ENCODE measurements at places on chromosomes 16 and 17.

DNA sequence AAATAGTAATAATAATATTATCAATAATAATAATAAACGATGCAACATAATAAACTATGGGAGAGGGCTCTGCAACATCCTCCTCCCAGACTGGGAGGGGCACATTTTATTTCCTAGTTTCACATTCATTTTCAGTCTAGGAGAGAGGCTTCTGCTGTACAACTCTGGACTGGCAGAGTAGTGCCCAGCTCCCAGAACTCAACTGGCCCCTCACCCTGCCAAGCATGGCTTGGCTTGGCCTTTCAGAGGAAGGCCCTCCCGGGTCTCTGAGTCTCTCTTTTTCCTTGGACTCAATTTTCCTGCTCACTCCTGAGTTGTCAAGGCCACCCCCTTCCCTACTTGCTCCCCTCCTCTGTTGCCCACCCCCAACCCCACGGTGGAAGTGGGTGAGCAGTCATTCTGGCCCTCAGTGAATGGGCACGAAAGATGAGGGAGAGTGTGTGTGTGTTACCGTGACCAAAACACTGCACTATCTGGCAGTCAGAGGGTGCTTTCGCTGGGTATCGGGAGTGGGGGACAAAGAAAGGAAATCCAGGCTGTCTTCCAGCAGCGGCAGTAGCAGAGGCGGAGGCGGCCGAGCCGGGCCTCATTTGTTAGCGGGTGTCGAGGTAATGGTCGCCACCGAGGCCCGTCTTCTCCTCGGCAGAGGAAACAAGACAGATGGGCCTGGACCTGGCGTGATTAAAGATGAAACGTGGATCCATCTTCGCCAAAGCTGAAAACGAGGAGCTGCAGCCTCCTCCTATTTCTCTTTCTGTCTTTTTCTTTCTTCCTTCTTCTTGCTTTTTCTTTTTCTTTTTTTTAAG lies 2.3 kb downstream of the HOXB4 start:
- no peak for DNase-seq

GRCh38 chr17:43529947-43530287 lies 16.2 kb downstream of the ETV4 start:
- no peak for DNase-seq

- no peak for DNase-seq
These were observed 71.6 kb upstream of the ALOX12 start for GRCh38 chr17:6924208-6924607.

GRCh38 chr17:77476006-77476405 lies 335.2 kb downstream of the SEC14L1 start:
- DNase-seq: no peak

DNA sequence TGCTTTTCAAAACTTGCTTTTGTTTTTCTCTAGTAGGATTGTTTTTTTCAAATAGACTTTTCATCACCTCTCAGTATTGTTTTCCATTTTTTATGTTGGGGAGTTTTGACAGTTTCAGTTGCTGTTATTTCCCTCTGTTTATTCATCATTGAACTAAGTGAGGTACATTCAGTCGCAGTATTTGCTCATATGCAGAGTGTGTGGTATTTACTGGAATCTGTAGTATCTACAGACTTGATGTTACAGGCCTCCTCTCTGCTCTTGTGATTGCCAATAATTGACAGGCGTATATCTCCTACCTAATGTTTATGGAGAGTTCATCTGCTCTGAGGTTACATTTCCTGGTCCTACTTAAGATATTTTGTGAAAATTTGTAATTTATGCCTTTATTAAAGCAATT lies 49.6 kb downstream of the COX10 start:
- DNase-seq: no peak

All from NCI-H524 treated with DMSO at 0.1 percent for 48 hours (cell line).